ENCODE measurements at places on chromosomes 7 and 10.

DNA sequence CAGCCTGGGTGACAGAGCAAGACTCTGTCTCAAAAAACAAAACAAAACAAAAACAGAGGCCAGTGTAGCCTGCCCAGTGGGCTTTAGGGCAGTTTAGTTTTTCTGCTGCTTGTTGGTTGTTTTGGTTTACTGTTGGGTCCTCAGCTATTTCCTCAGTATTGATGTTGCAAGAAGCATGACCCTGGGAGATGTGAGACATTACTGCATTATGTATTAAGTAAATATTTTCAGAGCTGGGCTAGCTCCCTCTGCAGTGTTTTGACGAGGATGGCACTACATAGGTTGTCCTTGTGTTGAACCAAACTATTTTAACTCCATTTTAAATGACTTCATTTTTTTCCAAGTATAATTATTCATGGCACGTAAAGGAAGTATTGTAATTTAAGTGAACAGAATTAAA lies 4.8 kb downstream of the AKAP9 start:
- no peak for DNase-seq

DNA sequence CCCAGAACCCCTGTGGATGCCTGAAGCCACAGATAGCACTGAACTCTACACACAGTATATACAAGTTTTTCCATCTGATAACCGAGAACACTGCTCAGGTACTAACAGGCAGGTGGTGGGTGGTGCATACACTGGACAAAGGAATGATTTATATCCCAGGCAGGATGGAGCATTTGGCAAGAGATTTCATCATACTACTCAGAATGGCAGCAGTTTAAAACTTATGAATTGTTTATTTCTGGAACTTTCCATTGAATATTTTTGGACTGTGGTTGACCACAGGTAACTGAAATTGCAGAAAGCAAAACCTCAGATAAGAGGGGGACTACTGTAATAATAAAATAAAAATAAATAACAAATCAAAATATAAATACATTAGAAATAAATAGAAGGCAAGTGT lies 10.9 kb upstream of the KCNMA1 start:
- DNase-seq = no peak

GRCh38 chr7:35619863-35620262 lies 75.1 kb downstream of the HERPUD2 start:
- no peak for DNase-seq

DNA sequence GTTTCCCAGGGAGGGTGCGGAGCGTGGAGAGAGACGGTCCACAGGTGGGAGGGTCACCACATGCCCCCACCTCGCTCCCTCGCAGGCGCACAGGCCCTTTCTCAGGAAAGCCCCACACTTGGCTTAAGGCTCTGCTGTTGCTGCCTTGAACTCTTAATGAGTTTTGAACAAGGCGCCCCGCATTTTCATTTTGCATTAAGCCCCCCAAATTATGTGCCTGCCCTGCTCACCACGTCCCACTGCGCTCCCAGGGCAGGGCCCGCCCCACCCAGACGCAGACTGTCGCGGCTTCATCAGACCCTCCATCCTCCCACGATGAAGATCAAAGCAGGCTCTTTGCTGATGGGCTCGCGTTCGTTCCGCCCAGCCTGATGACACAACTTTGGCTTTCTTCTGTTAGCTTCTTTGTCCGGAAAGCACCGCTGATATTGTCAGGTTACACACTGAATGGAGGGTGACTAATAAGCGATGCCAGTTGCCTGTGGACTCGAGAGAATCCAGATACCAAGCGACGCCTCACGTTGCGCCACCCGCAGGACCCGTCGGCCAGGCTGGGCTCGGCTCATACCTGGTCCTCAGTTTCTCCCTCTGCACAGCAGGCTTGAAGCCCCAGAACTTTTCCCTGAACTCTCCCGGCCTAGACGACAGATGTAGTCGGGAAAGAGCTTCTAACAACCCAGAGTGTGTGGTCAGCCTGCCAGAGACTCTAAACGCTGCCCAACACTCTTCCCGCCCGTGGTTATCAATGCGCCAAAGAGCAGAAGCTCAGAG lies 9.5 kb downstream of the CALML3 start:
- DNase-seq = no peak

- no peak for DNase-seq
Observed at GRCh38 chr10:6067457-6067856, 5.3 kb upstream of the IL2RA start.

DNA sequence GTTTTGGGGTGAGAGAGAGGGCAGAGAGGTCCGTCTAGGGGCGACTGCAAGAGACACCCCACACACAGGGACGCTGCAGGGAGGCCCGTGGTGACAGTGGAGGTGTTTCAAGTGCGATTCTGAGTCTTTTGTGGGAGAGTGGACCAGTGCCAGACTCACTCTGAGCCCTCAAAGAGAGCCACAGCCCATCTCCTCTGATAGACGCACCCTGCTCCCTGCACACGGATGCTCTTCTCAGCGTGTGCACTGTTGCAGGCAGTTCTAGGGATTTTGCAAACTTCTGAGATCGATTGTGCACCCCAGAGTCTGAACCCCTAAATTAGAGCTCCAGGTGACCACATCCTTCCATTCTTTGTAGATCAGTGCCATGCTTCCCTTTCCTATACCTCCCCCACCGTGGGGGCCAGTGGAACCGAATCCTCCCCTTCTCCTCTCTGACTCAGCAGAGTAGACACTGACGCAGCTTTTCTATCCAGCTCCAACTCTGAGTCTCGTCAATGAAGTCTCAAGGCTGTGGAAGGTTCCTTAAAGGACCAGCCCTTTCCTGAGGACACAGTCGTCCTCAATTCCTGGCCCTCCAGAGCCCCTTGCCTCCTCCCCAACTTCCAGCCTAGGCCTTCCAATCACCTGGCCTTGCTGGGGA lies 83.8 kb downstream of the TMEM130 start:
- no peak for DNase-seq

DNA sequence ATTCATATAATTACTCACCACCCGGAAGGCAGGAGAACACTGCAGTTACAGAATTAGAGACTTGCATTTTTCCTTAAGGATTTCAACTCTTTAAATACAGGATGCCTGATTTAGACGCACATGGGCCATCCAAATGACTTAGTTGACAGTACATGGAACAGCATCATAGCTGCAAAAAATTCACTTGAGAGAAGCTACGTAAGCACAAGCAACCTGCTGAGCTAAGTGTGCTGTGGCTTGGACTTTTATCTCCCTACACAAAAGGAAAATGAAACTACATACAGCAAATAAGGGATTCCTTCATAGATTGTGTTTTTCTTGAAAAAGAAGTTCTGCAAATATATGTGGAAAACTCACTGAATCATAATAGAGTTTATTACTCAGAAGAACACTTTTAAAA lies 152.6 kb downstream of the POU6F2 start:
- no peak for DNase-seq

DNA sequence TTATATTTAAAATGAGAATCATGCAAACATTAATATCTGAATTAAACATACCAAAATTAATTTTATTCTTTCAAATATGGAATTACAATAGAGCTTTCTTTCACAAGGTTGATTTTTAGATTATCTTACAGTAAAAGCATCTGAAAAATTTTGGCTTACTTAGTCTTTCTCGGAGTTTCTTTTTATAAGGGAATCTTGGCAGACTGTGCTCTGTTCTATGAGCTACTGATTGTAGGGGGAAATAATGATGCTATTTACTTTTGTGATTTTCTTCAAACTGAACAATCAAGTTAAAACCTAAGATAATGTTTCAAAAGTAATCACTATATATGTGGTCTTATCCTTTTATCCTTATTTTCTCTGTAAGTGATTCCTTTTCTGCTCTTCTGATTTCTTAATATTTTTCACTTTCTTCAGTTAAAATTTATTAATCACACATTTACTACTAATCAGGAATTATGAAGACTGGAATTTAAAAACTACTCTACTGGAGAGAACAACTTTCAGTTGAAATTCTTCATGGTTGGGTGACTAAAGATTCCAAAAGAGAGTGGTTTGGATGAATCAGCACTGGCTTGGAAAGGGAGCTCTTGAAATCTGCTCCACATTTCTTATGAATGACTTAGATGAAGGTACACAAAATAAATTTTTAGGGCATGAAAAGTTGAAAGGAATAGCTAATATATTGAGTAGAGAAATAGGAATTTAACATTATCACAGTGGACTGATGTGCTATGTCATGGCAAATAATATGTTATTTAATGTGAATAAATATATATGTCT lies 103.9 kb downstream of the PPP1R9A start:
- DNase-seq = no peak

DNA sequence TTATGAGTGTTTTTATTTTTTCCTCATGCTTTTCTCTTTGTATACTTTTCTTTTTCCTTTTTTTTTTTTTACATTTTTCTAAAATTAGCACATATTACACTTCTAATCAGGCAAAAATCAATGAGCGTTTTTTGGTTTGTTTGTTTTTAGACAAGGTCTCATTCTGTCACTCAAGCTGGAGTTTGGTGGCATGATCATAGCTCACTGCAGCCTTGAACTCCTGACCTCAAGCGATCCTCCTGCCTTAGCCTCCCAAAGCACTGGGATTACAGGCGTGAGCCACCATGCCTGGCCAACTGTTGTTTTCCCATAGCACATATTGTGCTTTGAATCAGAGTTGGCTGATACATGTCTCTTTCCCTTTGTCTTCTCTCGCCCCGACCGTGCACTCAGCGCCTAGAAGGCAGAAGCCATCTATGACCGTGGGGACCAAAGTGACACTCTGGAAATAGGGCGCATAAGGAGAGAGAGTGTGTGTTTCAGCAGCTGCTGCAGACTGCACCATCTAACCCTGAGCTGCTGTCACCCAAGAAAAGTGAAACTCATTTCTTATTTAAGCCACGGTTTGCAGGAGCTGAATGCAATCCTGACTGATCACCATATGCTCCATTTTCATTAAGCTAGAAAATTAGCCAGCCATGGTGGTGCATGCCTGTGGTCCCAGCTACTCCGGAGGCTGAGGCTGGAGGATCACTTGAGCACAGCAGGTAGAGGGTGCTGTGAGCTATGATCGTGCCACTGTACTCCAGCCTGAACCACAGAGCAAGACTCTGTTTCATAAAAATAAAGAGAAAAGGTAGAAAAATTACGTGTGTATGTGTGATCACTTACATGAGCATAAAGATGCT lies 41.4 kb upstream of the GTF2I start:
- DNase-seq = no peak

- DNase-seq = no peak
Observed at GRCh38 chr10:78777466-78777865, 291.3 kb upstream of the ZMIZ1 start.

- no peak for DNase-seq
Observed at GRCh38 chr7:66296557-66296956, 91.4 kb downstream of the TPST1 start.

All from B cell (primary cell).